ENCODE measurements at places on chromosomes 6 and 20.
A peak's percentile ranks its signal among the peaks of the same experiment; 100 is the strongest.

- DNase-seq, result no peak
These were observed 129.5 kb upstream of the GGTLC1 start for GRCh38 chr20:24118034-24118433.

GRCh38 chr6:119201480-119201879 lies 123.0 kb upstream of the FAM184A start:
- DNase-seq, result no peak

DNA sequence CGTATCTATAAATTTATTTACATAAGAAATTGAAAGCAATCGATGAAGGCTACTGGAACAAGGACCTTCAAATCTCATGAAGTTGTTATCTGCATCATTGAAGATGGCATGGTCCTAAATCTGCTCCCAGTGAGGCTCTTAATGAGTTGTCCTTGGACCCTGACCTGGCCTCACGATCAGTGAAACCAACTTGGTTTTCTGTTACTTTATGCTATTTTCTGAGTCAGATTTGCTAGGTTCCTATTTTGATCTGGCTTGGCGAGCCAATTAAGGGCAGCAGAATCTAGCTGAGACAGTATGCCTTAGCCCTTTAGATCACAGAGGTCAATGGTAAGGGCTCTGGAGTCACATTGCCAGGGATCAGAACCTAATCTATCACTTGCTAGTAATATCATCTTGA lies 30.1 kb upstream of the NOX3 start:
- DNase-seq, result no peak

GRCh38 chr6:69578361-69578890 lies 218.4 kb downstream of the LMBRD1 start:
- DNase-seq, result no peak

DNA sequence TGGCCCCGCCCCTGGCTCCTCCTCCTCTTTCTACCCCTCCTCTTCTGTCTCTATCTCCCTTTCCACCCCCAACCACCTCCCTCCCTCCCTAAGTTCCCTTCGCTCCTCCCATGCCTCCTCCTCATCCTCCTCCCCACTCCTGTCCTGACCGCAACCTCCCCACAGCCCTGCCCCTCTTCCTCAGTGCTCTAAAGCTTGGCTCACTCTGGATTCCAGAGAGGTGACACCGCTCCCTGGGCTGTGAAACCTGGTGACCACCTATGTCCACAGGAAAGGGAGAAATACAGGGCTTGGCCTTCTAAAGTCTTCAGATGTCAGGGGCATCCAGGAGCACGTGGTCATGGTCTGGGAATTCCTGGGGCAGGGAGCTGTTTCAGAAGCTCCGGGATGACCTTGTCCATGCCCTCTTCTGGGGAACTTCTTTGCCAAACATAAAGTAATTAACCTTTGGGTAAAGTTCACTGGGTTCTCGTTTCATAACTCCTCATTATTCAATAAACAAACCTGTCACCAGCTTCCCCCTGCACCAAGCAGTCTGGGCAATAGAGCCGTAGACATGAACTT lies 345 bp upstream of the CST5 start:
- no peak for DNase-seq

GRCh38 chr20:44228465-44229258 lies 18.1 kb upstream of the OSER1 start:
- no peak for DNase-seq

DNA sequence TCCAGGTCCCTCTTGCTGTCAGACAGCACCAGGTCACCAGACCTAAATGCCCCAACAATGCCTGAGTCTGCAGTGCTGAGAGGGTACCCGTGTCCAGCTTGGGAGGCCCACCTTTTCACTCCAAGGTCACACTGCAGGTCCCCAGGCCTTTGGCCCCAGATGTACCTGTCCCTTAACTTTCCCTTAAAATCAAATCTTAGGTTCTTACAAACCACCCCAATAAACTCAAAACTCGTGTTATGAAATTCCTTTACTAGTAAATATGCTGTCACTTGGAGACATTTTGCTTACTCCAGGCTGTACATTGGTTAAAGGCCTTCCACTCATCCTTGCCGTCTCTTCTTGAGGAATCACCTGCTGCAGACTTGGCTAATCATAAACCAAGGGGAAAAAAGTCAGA lies 165.7 kb upstream of the RREB1 start:
- DNase-seq, result no peak

DNA sequence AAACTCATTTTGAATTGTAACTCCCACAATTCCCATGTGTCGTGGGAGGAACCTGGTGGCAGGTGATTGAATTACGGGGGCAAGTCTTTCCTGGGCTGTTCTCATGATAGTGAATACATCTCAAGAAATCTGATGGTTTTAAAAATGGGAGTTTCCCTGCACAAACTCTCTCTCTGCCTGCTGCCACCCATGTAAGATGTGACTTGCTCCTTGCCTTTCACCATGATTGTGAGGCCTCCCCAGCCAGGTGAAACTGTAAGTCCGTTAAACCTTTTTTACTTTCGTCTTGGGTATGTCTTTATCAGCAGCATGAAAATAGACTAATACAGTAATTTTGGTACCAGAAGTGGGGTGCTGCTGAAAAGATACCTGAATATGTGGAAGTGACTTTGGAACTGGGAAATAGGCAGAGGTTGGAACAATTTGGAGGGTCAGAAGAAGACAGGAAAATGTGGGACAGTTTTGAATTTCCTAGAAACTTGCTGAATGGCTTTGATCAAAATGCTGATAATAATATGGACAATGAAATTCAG lies 41.4 kb upstream of the SAMHD1 start:
- DNase-seq, result no peak

GRCh38 chr6:101776919-101777350 lies 383.4 kb downstream of the GRIK2 start:
- no peak for DNase-seq

DNA sequence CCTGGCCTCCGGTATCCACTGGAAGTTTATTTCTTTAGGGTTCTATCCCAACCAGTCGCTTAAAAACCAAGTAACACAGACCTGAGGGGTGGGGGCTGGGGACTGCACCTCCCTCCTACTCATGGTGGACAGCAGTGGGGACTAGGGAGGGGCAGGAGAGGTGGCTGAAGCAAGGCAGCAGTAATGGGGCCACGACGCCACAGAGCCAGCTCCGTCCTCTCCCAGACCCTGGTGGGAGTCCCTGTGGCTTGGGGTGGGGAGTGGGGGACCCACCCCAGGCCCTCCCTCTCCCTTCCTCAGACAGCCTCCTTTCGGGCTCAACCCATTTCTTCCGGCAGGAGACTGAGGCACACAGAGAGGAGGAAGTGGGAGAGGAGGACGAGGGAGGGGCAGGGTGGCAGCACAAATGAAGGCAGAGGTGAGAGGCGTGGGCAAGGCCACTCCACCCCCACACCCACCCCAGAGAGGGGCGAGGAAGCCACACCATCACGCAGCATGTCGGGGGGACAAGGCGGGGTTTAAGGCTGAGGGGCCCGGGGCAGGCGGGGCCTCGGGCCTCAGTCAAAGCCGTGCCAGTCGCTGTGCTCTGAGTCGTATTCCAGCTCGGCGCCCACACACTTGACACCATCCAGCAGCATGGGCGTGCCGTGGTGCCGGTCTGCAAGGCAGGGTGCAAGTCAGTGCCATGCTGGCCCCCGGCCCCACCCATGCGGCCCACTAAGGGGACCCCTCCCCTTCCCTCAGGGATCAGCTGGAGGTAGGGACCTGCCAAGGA lies 13.9 kb downstream of the ADISSP start:
- no peak for DNase-seq

DNA sequence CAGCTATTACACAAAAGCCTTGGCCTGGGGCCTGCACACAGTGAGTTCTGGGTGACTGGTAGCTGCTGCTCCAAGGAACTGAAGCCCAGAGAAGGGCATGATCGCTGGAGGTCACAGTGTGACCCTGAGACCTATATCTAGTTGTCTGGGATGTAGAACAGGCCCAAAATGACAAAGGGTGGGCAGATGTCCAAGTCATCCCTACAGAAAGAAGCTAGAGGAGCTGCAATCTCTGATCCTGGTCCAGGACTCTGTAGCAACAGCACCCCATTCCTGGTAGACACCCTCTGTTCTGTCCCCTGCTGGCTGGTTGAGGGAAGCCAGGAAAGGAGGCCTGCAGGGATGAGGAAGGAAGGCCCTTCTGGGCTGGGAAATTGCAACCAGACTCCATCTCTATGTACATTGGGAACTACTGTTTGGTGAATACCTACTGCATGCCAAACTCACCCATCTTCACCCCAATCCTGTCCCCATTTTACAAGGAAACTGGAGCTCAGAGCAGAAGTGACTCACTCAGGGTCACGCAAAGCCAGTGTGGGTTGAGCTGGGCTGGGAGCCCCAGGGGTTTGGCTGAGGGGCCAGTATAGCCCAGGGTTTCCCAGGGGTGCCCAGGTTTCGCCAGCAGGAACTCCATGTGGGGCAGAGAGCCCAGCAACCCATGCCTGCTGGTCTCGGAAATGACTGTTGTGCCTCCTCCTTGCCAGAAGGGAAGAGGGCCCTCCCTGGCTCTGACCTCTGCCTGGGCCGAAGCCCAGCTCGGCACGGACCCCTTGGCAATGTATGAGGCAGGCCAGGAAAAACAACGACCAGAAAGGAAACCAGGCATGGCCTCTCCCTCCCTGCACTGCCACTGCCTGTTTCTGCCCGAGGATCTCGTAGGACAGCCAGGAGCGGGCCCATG lies 44.9 kb upstream of the TLDC2 start:
- no peak for DNase-seq

- DNase-seq, result peak; percentile 18
These were observed 74.0 kb upstream of the MYL9 start for GRCh38 chr20:36467076-36467999.

DNA sequence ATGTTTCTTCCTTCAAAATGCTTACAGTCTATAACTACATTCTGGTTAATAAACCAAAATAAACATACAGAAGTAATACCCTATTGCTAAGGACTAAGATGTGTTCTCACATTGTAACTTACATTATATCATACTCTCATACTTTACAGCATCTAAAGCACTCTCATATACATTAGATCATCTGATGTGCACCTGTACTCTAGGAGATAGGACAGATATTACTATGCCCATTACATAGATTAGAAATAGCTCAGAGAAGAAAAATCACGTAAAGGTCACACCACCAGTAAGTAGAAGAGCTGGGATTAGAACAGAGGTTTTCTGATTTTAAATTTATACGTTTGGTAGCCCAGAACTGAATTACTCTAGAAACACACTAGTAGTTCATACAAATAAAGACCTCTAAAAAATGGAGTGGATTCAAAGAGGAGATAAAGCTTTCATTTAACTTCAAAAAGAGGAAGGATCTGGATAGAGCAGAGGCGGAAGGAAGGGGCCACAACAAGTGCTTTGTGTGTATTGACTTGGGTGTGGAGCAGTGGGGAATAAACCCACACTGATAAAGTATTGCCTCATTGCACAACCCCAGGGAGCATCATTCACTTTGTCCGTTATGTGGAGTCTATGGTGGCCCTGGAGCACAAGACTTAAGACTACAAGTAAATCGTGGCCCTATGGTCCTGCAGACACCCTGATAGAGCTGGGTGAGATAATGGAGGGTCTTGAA lies 30.9 kb downstream of the SLC2A12 start:
- no peak for DNase-seq

- DNase-seq, result no peak
These were observed 703.1 kb downstream of the RFPL4B start for GRCh38 chr6:113050010-113050858.

- DNase-seq, result no peak
These were observed 89.4 kb upstream of the NFATC2 start for GRCh38 chr20:51631953-51632352.

DNA sequence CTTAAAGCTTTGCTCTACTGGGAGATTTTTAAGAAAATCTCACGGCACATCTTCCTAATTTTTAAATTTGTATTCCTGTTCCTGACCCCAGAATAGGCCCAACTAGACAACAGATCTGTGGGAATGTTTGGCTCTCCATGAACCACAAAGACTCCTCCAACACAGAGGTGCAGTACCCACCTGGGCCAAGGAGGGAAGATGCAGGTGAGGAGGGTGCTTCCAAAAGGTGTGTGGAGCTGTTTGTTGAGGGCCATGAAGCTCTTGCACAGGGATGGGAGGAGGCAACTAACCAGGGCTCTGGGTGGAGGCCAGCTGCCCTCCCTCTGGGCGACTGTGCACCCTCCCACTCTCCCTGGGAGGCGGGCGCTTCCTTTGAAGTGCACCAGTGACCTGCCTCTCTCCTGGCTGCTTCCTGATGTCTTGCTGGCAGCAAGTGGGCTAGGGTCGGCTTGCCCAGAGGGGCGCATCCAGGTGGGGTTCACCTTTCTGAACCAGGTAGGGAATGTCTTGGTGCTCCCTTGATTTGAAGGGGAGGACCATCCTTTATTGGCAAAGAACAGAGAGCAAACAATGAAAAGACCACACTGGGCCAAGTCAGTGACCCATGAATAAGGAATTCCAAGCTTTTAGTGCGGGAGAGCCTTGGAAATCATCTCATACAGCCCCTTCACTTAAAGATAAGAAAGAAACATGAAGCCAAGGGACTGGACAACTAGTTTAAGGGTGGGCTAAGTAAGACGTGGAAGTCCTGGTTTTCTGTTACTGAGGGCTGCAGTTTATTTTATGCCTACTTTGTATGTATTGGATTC lies 76.0 kb downstream of the ANKRD6 start:
- DNase-seq, result no peak

- DNase-seq, result no peak
These were observed 43.2 kb upstream of the FNDC1 start for GRCh38 chr6:159125951-159126352.

DNA sequence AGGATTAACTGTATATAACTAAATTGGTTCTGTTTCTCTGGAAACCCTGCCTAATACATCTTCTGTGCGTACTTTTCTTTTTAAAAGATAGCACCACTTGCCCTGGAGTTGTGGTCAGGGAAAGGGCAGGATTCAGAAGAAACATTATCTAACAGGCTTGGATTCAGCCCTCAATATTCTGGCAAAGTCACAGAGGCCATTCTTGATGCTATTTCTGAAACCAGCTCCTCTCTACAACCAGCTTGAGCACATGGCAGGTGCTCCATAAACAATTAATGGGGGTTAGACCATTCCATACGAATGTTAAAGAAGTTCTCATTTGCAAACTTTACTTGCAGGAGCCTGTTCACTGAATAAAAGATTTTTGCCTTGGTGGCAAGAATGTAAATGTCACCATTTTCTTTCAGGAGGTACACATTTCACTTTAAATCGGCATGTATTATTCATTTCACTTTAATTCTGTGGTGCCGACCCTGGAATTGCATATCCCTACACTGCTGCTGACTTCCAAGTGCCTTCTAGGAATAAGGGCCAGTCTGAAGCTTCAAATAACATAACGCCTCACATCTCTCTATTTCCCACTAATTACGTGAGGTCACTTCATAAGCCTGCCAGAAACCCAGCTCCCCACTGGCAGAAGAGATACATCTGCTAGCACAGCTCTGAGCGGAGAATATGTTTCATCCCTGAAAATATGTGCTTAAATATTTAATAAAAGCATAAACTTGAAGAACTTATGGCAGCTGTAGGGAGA lies 248.7 kb downstream of the ADGRG6 start:
- DNase-seq, result no peak

- DNase-seq, result peak; percentile 55
These were observed 108.7 kb downstream of the FYN start for GRCh38 chr6:111764238-111765175.

DNA sequence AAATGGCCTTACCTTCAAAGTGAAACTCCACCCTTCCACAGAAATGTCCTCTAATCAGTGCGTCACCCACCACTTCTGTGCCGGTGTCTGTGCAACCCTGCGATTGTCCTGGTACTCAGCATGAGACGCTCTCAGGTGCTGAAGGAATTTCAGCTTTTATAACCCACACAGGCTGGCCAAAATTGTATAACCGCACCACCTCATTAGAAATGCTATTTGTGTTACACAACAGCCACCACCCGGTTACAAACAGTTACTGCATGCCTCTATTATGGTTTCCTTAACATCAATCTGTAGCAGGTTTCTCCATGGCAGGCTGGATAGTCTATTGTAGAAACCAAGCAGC lies 51.5 kb downstream of the SLC23A2 start:
- DNase-seq, result no peak

All from activated T-helper 9 cell treated with anti-CD3 and anti-CD28 coated beads, Interleukin-2, amount 50 U/mL, for 16 hours (primary cell).